Fibroblast of lung (primary cell): ENCODE measurements at places on chromosomes 2 and 18. TPM values are rescaled to one million over a fixed set of nuclear protein-coding genes. Genes with fewer than 3 reads are reported as not detected.

The CHRND gene
- not detected in 2 replicates for total RNA-seq

The CCDC68 gene
- 5.1 and 8.3 TPM in 2 replicates for total RNA-seq

The ATG4B gene
- 30.0 and 45.1 TPM in 2 replicates for total RNA-seq

The NPPC gene
- not detected in 2 replicates for total RNA-seq

The ALLC gene
- total RNA-seq: not detected in 2 replicates

The DSG4 gene
- total RNA-seq: not detected in 2 replicates

The EFHD1 gene
- total RNA-seq: not detected in 2 replicates

The COLEC11 gene
- 0.77 and 0.83 TPM in 2 replicates for total RNA-seq

DNA sequence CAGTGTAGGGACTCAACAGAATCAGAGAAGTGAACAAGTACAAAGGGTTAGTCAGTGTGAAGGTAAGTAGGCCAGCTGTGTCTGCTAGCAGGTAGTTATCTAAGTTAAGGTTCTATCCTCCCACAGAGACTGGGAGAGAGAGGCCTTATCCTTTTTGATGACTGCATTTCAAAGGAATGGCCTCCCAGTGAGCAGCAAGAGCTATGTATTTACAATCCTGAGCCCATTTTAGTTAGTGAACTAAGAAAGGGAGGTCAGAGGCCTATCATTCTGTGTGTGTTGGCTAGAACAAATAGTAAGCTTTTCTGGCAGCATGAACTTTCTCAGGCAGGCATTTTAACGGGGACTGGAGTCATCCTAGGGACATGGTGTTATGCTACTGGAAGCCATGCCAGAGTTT, 182.9 kb downstream of the VWC2L start:
- DNase-seq: peak; percentile 92
- H3K27me3 ChIP-seq: no peaks in the 10 kb centered on the region
- H3K4me1 ChIP-seq: no peaks in the 10 kb centered on the region

DNA sequence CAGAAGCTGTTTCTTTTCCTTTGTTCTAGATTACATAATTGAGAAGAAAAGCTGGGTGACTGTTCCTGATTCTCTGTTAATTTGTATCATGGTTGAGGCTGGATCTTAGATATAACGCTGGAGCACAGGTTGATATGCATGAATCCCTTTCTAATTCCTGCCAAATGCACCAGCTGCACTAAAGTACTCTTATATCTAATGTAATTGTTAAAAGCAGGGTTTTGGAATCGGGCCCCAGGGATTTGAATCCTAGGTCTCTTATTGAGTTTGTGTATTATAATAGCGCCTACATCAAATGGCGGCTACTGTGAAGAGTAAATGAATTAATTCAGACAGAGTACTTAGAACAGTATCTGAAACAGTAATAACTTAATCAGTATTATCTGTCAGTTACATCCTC, 80.4 kb downstream of the MC4R start:
- no peak overlapping the region for H3K4me3 ChIP-seq
- no peak for DNase-seq
- no peaks in the 10 kb centered on the region for H3K27me3 ChIP-seq
- H3K4me1 ChIP-seq: no peaks in the 10 kb centered on the region
- no peak overlapping the region for H3K27ac ChIP-seq
- H3K36me3 ChIP-seq: no peaks in the 10 kb centered on the region

GRCh38 chr2:43130548-43130875, 95.9 kb downstream of the ZFP36L2 start:
- no peak overlapping the region for H3K27ac ChIP-seq
- no peak for DNase-seq
- no peaks in the 10 kb centered on the region for H3K36me3 ChIP-seq
- H3K4me1 ChIP-seq: no peaks in the 10 kb centered on the region

DNA sequence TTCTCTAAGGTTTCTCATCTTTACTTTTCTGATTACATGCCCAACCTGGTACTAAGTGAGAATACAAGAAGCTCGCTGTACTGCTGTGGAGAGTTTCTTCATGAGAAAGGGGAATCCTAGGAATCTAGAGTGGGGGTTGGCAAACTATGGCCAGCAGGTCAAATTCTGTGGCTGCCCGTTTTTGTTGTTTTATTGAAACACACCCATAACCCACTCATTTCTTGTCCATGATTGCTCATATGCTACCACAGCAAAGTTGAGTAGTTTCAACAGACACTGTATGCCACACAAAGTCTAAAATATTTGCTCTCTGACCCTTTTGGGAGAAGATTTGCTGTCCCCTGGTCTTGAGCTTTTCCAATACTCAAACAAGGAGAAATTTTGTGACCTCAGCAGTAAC, 58.8 kb downstream of the C2orf74 start:
- H3K27me3 ChIP-seq: no peaks in the 10 kb centered on the region
- peaks cover 5% of the 10 kb centered on the region for H3K4me1 ChIP-seq
- H3K27ac ChIP-seq: peak overlapping the region; percentile 38
- H3K36me3 ChIP-seq: peaks cover 5% of the 10 kb centered on the region
- DNase-seq: peak; percentile 73

DNA sequence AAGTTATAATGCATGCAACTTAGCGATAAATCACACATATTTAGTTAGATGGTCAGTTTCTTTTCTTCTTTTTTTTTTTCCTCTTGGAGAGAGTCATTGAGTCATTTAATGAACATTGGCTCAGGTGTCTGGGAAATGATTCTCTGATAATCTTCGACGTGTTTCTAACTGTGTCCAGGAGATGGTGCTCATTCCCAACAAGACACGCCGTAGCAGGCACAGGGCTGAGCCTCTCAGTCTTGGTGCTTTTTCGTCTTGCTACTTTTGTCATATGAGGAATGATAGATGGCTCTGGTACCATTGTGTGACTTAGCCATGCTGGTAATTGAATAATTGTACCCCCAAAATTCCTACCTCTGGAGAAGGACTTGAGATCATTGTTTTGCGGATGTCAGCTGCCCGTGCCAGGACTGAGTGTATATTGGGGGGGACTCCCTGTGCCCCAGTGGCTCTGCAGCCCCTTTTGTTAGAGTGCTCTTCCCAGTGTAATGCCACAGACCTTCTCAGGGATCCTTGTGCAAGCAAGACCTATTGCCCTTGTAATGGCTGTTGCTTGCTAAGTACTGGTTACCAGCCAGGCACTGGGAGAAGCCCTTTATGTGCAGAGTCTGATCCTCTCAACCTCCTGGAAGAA, 107.6 kb upstream of the CYRIA start:
- no peak overlapping the region for H3K4me3 ChIP-seq
- no peaks in the 10 kb centered on the region for H3K27me3 ChIP-seq
- peak; percentile 51 for DNase-seq
- no peaks in the 10 kb centered on the region for H3K36me3 ChIP-seq
- H3K27ac ChIP-seq: no peak overlapping the region
- no peaks in the 10 kb centered on the region for H3K4me1 ChIP-seq

GRCh38 chr2:73210696-73211095, 3.3 kb upstream of the SMYD5 start:
- H3K36me3 ChIP-seq: no peaks in the 10 kb centered on the region
- H3K4me3 ChIP-seq: no peak overlapping the region
- no peaks in the 10 kb centered on the region for H3K4me1 ChIP-seq
- no peaks in the 10 kb centered on the region for H3K27me3 ChIP-seq

- no peak overlapping the region for H3K4me3 ChIP-seq
- H3K27ac ChIP-seq: no peak overlapping the region
- DNase-seq: peak; percentile 97
- H3K36me3 ChIP-seq: no peaks in the 10 kb centered on the region
Measured at GRCh38 chr2:144659731-144660275, 139.9 kb upstream of the ZEB2 start.

- no peaks in the 10 kb centered on the region for H3K4me1 ChIP-seq
- no peaks in the 10 kb centered on the region for H3K36me3 ChIP-seq
- no peak overlapping the region for H3K4me3 ChIP-seq
- no peak for DNase-seq
Measured at GRCh38 chr2:634636-635388, 42.4 kb downstream of the TMEM18 start.

DNA sequence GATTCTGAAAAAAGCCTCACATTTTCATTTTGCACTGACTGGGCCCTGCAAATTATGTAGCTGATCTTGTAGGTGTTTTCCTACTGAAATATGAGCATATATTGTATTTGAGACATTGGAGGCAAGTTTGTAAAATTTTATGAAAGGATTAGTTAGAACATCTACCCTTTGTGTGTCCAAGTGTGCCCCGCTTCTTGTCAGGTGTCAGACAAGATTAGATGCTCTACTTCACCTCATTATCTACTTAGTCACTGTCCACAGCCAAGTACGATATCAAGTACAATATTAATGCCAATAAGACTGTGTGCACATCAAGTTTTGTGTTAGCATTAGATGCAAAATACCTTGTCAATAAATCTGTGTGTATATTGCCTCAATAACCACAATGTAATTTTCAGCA, 67.8 kb upstream of the RPRM start:
- no peak for DNase-seq
- H3K36me3 ChIP-seq: no peaks in the 10 kb centered on the region
- H3K4me3 ChIP-seq: no peak overlapping the region
- no peaks in the 10 kb centered on the region for H3K4me1 ChIP-seq

- H3K27me3 ChIP-seq: no peaks in the 10 kb centered on the region
- H3K4me1 ChIP-seq: no peaks in the 10 kb centered on the region
- DNase-seq: no peak
Measured at GRCh38 chr18:13544953-13545352, 181.4 kb downstream of the FAM210A start.

DNA sequence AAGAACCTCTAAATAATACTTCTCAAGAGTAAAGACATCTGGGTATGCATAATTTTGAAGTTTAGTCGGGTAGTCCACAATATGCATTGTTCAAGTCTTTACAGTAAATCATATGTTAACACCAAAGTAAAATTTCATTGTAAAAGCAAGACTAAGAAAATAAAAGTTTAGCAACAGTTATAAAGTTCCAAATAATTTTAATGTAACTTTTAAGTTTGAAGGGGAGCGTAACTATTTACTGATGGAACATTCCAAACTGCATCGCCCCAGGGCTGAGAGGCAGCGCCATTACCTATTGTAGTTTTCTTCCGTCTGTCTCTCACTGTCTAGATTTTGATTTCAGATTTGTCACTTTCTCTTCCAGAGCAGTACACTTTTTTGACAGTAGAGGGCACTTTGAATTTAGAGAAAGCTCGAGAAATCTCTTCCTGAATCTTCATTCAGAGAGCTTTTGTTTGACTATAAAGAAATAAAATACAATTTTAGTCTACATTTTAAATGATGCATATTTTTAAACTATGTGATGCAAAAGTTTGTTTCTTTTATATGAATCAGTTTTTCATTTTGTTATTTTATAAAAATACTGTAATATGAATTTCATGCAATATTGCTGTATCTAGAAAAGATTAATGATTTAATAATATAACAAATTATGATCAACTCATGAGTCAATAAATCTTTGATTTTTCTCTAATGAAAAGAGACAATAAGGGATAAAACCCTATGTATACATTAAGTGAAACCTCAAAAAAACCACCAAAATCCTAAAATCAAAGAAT, 389.8 kb downstream of the FIGN start:
- DNase-seq: peak; percentile 66
- H3K27me3 ChIP-seq: no peaks in the 10 kb centered on the region
- no peak overlapping the region for H3K27ac ChIP-seq
- peaks cover 5% of the 10 kb centered on the region for H3K4me1 ChIP-seq
- H3K4me3 ChIP-seq: no peak overlapping the region
- H3K36me3 ChIP-seq: no peaks in the 10 kb centered on the region

DNA sequence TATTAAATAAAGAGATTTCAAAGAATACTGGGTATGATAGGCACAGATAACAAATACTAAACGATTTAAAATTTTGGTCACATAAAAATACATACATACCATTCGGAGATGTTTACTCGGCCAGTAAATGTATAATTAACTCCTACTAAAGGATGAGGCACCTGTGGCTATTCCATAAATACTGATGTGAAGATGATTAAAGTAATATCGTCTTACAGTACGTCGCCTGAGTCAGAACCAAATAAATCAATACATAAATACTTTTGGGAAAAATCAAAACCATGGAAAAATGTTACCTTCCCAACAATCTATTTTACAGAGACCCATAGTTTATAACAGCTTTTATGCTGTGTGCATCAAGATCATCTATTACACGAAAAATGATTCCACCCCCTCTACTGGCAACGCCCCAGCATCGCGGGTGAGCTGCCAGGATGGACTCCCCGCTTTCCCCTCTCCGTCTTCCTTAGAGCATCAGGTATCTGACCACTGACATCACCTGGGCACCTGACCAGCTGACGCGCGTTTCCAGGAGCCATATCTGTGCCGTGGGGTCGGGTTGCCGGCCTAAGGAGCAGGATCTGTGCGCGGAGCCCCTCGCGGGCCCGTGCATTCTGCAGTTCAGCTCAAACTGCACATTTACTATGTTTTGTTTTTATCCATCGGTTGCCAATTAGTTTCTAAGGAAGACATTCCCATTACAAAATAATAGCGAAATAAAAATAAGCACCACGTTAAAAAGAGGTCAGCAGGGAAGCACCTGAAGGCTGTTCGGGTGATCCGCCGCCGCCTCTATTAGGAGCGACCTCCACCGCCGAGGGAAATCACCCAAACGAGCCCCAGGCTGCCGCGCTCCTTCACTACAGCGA, 901 bp downstream of the ICA1L start:
- DNase-seq: peak; percentile 46
- peak overlapping the region; percentile 74 for H3K27ac ChIP-seq
- peak overlapping the region; percentile 87 for H3K4me3 ChIP-seq

- no peak for DNase-seq
- no peaks in the 10 kb centered on the region for H3K4me1 ChIP-seq
- H3K27ac ChIP-seq: no peak overlapping the region
- H3K27me3 ChIP-seq: no peaks in the 10 kb centered on the region
Measured at GRCh38 chr18:79400591-79401381, 5.1 kb downstream of the NFATC1 start.

DNA sequence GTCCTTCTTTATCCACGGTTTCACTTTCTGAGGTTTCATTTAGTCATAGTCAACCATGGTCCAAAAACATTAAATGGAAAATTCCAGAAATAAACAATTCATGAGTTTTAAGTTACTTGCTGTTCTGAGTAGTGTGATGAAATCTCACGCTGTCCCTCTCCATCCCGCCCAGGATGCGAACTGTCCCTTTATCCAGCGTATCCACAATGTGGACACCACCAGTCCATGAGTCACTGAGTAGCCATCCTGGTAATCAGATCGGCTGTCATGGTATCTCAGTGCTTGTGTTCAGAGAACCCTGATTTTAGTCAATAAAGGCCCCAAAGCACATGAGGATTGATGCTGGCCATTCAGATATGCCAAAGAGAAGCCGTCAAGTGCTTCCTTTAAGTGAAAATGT, 3.7 kb downstream of the SP140L start:
- no peaks in the 10 kb centered on the region for H3K36me3 ChIP-seq
- H3K4me1 ChIP-seq: no peaks in the 10 kb centered on the region
- H3K4me3 ChIP-seq: no peak overlapping the region
- no peaks in the 10 kb centered on the region for H3K27me3 ChIP-seq
- peak; percentile 39 for DNase-seq

DNA sequence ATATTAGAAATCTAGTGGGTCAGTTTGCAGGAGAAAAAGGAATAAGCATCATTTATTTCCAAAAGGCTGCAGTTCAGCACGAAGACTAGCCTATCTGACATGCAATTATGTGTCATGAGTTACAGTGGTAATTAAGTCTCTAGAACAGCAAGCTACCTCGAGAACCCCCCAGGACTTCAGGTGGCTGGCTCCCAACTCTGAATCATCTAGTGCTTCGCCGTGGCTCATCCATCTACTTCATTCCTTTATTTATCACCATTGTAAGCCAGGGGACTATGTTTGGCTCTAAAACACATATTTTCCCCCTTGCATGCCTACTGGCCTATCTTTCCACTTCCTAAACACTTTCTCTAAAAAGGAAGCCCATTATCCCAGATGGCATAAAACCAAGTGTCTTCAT, 121.6 kb downstream of the TXNL1 start:
- H3K4me3 ChIP-seq: no peak overlapping the region
- H3K36me3 ChIP-seq: no peaks in the 10 kb centered on the region
- no peaks in the 10 kb centered on the region for H3K27me3 ChIP-seq
- DNase-seq: no peak
- H3K4me1 ChIP-seq: no peaks in the 10 kb centered on the region
